ENCODE measurements at places on chromosomes 7 and 10.

- no peak for DNase-seq
Measured at GRCh38 chr10:1132584-1132983, 76.4 kb downstream of the WDR37 start.

DNA sequence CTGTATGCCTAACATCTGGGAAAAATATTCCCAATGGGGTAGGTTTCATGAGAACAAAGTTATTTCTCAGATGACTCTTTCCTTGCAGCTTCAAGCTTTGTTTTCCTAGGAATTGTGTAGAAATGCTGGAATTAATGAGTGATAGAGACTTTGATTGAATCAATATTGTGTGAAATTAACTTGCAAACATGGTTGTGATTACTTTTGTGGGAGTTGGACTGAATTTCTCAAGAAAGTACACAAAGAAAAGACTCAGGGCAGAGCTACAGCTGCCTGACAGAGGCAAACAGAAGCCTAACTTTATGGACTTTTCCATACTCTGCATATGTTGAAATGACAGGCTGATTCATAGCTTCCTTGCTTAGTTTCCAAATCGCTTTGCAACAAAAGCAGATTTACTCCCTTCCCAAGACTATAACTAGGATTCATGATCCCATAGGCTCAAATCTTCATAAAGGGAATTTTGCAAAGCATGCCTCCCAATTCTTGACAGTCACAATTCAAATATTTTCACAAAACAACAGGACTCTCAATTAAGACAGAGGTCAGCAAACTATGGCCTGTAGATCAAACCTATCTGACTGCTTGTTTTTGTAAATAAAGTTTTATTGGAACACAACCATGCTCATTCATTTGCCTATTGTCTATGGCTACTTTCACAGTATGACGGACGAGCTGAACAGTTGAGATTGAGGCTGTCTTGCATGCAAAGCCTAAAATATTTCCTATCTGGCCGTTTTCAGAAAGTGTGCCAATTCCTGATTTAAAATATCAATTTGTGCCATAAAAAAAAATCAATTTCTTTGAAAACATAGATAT lies 27.6 kb downstream of the NRP1 start:
- DNase-seq = no peak

GRCh38 chr10:15333909-15334649 lies 37.0 kb downstream of the FAM171A1 start:
- DNase-seq = no peak

GRCh38 chr7:95396136-95397032 lies at the start of gene PON3:
Gene PON3, minus strand, starts transcription at chr7:95396375. Its CDS starts 25 bp downstream, at chr7:95396350.
- peak; percentile 52 for DNase-seq

- DNase-seq = no peak
Measured at GRCh38 chr10:5195727-5196374, 786 bp upstream of the AKR1C4 start.

DNA sequence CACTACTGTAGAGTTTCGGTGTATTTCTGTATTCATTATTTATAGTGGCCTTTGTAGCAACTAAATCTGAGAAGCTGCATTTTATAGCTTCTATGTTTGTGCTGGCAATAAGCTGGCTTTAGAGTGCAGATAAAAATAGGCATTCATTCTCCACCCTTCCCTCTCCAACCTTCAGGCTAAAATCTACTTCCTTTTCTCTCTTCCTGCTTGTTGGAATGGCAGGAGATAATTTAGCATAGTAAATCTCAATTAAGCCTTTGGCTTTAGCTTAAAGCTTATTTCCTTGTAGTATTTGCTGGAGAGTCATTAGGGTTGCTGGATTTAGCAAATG lies 58.5 kb downstream of the CPVL start:
- DNase-seq = no peak

- peak; percentile 34 for DNase-seq
Measured at GRCh38 chr7:7201578-7202374, 19.4 kb downstream of the C1GALT1 start.

DNA sequence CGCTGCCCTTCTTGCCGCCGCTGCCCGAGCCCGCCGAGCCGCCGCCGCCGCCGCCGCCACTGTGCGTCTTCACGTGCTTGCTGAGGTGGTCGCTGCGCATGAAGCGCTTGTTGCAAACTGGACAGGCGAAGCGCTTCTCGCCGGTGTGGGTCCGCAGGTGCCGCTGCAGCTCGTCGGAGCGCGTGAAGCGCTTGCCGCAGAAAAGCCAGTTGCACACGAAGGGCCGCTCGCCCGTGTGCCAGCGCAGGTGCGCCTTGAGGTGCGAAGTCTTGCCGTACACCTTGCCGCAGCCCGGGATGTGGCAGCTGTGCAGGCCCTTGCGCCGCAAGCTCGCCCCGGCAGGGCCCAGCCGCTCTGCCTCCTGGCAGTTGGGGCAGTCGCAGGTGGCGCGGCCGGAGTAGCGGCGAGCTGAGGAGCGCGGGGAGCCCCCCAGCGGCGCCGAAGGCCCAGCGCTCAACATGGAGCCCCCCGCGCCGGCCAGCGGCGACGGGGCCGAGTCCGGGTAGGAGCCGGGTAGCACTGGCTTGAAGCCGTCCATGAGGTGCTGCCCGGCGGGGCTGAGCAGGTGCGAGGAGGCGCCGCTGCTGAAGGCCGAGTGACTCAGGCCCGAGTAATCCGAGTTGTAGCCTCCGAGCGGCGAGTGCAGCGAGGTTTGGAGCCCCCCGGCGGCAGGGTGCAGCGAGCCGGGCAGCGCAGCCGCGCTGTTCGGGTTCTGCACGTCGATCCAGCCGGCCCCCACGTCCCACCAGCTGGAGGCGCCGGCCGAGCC lies 2.1 kb downstream of the SP8 start:
- no peak for DNase-seq

GRCh38 chr10:12489806-12490205 lies 140.5 kb downstream of the CAMK1D start:
- DNase-seq = no peak

All from activated T-cell treated with anti-CD3 and anti-CD28 coated beads, Interleukin-2, amount 50 U/mL, for 72 hours (primary cell).